ENCODE measurements at places on chromosomes 16 and 17.

GRCh38 chr17:80359422-80360110 is 55.4 kb upstream of the ENDOV start:
- DNase-seq: no peak

- DNase-seq: peak; percentile 81
These were observed 7.6 kb downstream of the MYO1C start for GRCh38 chr17:1484676-1485422.

- DNase-seq: no peak
These were observed 32.3 kb upstream of the GOSR2 start for GRCh38 chr17:46890638-46891037.

DNA sequence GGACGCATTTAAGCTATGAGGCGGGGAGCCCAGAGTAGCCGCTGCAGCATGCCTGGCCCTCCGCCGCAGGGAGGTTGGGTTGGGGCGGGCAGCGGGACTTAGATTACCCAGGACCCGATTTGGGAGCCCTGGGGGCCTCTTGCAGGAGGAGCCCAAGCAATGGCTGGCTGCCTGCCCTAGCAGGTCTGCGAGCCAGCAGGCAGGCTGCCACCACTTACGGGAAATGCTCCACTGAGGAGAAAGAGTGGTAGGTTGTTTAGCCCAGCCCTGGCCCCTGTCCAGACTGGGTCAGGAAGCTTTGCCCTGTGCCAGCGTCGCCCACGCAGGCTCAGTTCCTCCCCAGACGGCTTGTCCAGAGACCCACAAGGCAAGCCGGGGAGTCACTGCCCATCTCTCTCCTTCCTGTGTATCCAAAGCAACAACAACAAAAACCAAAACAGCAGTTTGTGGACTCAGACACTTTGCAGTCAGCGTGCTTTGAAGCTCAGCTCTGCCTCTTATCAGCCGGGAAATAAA is 10.3 kb upstream of the TVP23A start:
- peak; percentile 49 for DNase-seq

DNA sequence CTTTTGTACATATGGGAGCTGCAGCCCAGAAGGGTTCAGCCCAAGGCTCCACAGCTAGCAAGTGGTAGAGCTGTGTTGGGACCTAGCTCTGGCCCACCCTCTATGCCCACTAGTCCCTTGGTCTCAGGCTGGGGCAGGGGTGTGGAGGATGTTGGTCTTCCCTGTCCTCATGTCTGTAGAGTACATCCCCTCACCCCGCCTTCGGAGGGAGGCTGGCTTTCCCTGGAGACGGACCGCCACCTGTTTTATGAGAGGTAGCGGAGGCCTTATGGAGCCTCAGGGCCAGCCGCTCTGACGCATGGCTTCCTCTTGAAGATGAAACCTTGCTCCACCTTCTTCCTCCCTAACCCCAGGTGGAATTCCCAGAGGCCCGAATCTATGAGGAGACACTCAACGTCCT is 8.4 kb downstream of the TNFAIP1 start:
- DNase-seq: no peak

DNA sequence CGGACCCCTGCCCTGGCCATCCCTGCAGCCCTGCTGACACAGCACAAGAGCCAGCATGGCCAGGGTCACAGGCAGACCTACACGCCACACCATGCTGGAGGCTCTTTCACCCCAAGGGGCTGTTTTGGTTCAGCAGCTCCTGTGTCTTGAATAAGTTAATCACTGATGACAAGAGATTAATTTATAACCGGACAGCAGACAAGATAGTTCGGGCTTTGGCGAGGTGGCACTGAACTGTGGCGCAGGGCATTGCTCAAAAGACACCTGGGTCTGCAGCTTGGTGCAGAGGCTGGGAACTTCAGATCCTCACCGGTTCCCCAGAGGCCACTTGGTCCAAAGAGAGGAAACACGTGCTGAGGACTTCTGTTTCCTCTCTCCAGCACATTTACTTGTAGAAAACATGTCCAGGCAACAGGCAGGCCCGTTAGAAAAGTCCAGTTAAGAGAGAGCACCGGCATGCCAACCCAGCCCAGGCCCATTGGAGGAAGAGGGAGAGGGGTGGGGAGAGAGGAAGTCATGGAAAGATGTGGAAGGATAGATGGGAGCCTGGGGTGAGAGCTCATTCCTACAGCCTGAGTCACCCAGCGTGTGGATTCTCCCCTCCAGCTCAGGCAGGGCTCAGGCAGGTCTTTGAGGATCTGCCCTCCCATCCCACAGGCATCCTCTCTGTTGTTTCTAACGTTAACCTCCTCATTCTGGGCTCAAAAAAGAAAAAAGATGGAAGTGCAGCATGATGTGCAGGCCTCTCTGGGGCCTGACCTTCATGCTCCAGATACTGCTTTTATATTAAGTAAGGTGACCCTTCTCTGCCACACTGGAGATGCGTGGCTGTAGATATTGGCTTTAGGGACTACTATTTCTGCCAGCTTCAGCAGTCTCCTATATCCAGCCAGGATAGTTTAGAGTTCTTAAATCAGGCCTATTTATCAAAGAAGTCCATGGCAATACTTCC is 80.0 kb upstream of the HNF1B start:
- no peak for DNase-seq

DNA sequence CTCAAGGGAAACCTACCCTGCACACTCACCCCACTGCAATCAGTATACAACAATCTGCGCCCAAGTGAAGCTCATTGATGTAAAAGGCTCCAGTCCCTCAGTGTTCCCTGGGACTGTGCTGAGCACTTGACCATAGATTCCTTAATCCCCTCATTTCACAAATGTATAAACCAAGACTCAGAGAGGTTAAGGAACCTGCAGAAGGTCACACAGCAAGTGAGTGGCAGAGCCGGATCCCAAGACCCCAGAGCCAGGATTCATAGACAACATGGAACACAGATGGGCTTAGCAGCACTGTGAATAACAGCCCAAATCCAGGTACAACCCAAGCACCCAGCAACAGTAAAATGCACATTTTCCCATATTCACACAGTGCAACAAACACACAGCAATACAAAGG is 225.7 kb downstream of the C16orf78 start:
- DNase-seq: no peak

DNA sequence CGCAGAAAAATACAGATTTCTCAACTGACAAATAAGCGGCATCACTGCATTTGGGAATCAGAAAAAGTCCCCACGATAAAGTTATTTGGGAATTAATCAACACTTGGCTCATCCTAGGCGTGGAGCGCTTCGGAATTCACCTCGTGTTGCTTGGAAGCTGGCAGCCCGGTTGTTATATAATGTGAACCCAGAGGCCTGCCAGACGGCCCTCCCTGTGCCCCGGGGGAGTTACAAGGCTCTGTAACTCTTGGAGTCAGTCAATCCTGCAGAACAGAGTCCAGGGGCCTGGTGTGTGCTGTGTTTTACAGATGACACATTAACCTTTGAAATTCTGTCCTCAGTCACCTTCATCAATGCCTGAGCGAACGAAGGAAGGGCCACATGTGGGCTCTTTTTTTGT is 111.1 kb downstream of the PITPNC1 start:
- DNase-seq: no peak

DNA sequence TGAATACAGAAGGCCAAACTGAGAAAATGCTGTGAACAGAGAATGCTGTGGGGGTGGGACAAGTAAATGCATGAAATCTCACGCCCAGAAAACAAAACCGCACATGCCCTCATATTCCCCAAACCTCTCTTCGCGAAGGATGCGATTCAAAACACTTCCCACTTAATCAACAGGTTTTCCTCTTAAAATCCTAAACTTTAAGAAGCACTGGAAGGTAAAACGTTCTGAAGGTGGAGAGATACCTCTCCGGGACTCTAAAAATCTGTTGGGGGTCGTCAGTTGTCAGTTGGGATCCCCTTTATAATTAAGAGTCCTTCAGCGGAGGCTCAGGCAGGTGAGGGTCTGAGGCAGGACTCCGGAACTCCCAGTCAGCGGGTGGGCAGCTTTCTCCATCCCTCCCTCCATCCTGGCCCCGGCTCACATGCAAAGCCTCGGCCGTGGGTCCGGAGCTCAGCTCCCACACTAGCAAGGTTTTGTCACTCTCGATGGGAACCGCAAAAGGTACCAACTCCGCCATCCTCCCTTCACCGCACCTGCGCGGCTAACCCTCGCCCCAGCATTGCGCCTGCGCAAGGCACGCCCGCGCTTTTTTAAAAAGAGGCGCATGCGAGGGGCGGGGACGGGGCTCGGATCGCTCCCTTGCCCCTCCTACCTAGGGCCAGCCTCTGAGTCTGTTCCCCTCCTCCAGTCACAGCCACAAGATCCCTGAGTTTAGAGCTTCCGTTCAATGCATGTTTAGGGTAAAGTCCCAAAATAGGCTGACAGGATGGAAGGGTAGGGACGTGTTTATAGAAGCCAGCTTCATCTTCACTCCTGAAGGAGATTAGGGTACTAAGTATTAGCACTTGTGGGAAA is at the start of gene RDM1:
Gene RDM1 (minus strand): TSS at position 563 of the 855 bp plus-strand sequence. CDS start 46 bp downstream, at position 517.
- peak; percentile 76 for DNase-seq

DNA sequence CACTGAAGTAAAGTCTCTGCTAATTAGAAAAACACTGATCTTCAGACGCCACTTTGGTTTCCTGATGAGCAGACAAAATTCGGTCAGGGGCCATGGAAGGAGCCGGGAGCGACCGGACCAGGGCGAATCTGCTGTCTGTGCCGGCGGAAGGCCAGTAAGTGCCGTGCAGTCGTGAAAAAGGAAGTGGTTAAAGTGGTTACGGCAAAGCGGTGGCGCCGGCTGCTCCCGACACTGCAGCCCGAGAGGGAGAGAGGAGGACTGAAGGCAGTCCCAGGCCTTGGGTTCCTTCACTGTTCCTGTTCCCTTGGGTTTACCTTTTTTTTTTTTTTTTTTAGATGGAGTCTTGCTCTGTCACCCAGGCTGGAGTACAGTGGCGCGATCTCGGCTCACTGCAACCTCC is 17.3 kb upstream of the HEXD start:
- peak; percentile 55 for DNase-seq

DNA sequence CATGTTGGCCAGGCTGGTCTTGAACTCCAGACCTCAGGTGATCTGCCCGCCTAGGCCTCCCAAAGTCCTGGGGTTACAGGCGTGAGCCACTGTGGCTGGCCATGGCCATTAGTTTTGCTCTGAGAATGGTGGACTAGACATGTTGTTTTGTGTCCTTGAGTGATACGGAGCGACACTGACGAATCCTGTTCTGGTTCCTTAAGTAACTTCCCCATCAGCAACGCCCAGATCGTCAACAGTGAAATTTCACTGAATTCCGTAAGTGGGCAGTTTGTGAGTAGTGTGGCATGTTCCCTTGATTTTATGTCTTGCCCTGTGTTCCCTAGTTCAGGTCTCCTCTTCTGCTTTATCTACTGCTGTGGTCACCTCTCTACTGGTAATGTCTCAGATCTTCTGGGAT is 67.4 kb downstream of the SNX29 start:
- peak; percentile 27 for DNase-seq

DNA sequence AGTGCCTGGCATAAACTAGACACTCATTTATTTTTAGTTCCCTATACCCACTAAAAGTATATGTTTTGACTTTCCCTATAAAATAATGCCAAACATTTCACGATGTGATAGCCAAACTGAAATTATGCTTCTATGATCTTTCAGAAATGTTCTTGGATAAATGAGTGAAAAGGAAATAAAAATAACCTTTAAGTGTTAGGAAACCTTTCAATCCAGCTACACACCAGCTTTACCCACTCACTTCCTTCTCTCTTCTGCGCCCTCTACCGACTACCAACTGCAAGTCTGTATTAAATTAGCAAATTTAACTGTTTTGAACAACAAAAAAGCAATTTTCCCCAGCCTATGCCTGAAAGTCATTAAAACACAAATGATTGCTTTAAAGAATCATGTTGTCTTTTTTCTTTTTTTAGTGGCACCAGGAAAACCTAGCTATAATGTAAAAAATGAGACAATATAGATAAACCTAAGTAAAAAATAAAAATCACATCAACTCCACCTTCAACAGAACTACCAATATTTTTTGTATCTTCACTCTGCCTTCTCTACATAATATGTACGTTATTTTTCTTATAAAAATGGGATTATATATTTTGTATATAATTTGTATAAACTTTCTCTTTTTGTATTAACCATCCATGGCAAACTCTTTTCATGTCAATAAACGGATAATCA is 13.2 kb upstream of the TMEM100 start:
- DNase-seq: no peak

DNA sequence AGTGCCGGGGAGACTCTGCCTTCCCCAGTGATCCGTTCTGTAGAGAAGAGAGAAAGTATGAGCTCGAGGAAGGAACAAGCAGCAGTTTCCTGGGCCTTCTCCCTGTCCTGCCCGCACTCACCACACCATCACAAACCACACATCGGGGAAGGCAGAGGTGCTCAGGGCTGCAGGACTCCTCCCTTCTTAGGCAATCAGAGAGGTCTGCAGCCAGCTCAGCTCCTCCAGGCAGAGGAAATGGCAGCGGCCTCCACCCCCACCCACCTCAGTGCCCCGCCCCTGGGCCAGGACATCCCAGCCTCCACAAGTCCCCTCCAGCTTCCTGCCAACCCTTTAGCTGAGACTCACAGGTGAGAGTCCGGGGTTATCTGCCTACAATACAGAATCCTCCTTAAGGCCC is 2.0 kb downstream of the ZNF319 start:
- peak; percentile 55 for DNase-seq

- DNase-seq: no peak
These were observed 66.0 kb downstream of the RPH3AL start for GRCh38 chr17:286571-286970.

DNA sequence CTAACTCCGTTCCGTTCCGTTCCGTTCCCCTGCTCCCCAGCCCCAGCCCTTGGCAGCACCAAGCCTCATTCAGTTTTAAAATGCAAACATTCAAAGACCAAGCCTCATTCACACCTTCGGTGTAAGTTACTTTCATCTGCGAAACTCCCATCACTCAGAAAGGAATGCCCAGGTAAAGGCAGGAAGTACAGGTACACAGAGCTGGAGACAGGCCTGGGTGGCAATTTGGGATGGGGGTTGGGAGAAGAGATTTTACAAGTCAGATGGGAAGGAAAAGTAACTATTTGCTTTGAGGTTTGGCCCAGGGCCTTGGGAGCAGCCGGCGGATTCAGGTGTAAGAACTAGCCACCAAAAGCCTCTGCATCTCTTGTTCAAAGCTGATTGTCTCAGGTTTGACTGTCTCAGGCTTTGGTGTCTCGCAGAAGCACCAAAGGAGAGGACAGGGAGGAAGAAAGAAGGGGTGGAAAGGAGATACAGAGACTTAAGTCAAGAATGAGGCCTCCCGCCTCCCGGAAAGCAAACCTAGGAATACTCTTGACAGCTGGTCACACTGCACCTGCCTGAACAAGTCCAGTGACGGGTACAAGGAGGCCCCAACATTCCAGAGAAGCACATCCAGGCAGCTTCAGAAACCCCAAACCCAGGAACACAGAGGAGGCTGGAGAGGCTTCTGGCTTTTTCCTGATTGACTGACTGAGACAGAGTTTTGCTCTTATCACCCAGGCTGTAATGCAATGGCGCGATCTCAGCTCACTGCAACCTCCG is 54.7 kb downstream of the NXN start:
- DNase-seq: no peak

DNA sequence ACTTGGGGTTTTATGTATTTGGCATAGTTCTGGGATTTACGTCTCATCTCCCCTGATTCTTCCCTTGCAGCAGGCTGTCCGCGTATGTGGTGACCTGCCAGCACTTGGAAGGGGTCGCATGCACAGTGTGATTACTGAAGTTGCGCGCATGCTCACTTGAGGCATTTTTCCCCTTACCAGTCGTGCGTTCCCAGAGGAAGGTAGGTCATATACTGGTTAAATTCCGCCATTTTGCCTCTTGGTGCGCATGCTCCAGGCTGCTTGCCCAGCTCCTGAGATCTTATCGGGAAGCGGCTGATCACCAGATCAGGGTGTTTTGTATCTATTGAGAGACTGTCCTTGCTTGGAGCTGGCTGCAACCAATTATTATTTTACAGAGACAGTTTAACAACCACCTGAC is 56.5 kb upstream of the TEX2 start:
- DNase-seq: no peak

- no peak for DNase-seq
These were observed 642 bp upstream of the NEUROD2 start for GRCh38 chr17:39608142-39608981.

- DNase-seq: no peak
These were observed 63.3 kb downstream of the CYB561 start for GRCh38 chr17:63382826-63383225.
